Memory B cell (primary cell): ENCODE measurements at places on chromosomes 4 and X.

GRCh38 chr4:1044469-1045192 is 33.2 kb downstream of the FGFRL1 start:
- no peak for DNase-seq

DNA sequence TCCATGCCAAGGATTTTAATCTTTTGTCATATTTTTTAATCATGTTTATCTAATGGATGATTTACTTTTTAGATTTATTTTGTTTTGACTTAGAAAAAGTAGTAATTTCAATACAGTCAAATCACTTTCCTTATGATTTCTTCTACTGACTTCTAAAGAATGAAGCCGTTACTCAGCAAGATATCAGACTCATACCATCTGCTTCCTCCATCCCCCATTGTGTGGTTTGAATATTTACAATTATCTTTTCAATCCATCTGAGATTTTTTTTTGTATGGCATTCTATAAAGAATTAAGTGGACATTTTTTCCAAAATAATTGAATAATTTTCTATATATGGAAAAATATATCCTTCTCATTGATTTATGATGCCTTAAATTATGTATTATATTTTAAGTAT is 565.4 kb upstream of the ATOH1 start:
- no peak for DNase-seq

- DNase-seq = no peak
These were observed 32.7 kb upstream of the JADE1 start for GRCh38 chr4:128776794-128777216.

- no peak for DNase-seq
These were observed 34.5 kb upstream of the RAB33B start for GRCh38 chr4:139419388-139419914.

GRCh38 chrX:46712764-46713163 is 46.2 kb downstream of the SLC9A7 start:
- DNase-seq = no peak
